ENCODE measurements at places on chromosomes 12 and 14.

DNA sequence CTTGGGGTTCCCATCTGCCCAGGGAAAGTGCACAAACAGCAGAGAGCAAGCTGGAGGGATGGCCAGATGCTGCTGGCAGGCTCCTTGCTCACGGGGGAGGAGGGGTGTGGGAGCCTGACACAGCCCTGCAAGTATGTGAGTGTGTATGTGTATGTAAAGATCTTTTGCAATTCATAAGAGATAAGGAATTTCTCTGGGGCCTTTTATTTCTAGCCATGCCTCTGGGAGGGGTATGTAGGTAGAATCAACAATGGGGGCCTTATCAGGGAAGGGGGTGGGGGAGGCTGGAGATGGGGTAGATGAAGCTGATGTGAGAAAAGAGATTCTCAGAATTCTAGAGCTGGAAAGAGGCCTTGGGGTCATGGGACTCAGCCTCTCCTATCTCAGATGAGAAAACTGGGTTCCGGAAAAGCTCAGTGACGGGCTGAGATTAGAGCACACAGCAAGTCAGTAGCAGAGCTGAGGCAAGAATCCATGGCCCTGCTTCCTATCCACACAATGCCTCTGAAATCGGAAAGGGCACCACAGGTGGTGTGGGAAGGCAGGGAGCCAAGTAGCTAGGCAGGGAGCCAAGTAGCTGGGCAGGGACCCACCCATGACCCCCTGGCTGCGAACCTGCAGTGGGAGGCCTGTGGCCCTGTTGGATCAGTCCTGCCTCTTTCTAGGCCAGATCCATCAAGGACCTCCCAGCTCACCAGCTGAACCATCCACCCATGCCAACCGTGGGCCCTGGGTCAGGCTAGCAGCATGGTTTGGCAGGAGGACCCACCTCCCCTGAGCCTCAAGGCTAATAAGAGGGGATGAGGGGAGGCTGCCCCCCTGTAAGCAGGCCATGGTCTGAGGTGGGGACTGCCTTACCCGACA is 54.7 kb downstream of the PLEKHG3 start:
- DNase-seq, result peak; percentile 51

GRCh38 chr14:91714805-91715204 is 17.1 kb downstream of the CATSPERB start:
- no peak for DNase-seq

DNA sequence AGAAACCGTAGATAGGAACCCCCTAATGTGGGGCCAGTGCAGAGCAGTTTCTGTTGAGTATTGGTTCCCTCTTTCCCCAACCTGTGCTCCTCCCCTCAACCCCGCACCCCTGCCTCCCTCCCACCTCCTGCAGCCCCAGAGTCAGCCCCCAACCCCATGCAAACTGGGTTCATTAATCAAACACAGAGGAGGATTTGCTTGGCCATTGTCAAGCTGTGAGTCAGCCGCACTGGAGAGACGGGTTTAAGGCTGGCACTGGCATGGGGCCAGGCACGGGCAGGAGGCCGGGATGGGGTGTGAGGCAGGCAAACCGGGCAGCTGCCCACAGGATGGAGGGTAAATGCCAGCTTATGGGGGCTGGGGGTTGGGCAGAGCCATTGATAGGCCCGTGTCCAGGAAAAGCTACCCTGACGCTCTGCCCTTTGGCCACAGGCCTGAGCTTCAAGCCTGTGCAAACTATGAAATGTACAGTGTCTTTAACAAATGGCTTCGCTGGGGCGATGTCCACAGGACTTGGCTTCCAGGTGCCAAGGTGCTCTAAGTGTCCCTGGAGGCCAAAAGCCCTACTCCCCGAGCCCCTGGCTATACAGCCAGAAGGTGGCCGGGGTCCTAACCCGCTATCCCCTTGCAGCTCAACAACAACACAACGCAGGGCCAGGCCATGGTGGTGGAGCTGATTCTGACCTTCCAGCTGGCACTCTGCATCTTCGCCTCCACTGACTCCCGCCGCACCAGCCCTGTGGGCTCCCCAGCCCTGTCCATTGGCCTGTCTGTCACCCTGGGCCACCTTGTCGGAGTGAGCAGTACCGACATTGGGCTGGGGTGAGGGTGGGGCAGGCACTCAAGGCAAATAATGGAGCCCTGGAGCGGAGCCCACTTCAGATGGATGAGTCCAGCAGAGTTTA is 1.4 kb downstream of the AQP5 start:
- peak; percentile 59 for DNase-seq

GRCh38 chr12:80017261-80017870 is 82.0 kb upstream of the OTOGL start:
- DNase-seq, result no peak

DNA sequence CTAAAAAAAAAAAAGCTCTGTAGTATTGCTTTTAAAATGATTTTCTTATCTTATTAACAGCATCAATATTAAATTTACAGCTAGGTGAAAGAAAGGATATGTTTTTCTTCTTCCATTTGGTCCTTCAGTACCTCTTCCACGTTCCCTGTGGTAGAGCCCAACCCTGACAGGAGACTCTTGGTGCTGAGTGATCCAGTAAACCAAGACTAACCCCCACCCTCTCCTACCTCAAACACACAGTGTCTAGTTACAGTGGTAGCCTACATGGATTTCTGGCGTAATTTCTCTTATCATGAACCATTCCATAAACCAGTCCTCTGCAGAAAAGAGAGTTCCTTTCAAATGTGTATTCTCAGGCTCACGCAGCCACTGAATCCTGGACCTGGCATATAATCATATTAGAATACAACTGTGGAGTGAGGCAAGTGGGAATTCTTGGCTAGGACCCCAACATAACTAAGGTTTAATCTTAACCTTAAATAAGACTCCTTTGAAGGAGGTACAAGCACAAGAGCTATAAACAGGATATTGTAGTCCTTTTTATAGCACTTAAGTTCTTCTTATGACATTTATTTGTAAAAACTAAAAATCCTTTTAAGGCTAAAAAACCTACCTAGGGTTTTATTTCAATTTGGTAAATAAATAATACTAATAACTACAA is 27.1 kb downstream of the TXNRD1 start:
- no peak for DNase-seq

DNA sequence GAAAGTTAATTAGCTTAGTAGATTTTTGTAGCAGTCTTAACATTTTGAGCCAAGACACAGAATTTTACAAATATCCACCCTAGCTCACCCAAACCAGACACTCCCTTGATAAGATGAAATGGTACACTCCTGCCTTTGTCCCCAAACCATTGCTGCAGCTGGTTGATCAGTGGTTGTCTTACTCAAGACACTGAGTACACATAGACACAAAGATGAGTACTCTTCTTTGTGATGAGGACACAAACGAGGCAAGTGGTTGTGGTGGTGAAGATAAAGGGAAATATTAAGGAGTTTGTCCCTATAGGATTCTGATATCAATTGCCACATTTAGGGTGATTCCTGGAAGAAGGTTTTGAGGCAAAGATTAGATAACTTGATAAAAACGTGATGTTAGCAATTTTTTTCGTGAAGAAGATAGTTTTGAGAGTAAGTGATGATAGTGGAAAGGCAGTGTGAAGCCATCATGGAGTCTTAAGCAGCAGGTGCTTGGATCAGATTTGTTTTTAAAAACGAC is 21.4 kb upstream of the ATP2B1 start:
- no peak for DNase-seq

DNA sequence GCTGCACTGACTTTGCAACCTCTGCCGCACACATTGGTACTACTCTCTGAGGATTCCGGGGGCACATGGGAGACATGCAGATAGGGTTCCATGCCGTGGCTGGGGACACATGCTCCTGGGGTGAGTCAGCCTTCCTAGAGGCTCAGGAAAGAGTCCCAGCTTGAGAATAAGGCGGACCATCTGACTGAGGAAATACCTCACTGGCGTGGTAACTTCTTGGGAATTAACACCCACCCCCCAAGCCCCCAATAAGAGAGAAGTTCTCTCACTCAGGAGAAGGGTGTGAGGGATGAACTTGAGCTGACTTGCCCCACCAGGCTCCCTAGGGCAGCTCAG is 23.2 kb downstream of the PLXNC1 start:
- DNase-seq, result no peak

GRCh38 chr12:105273601-105274000 is 37.6 kb upstream of the APPL2 start:
- no peak for DNase-seq

- DNase-seq, result no peak
Measured at GRCh38 chr12:131194166-131194565, 240.5 kb downstream of the ADGRD1 start.

GRCh38 chr12:105419606-105420005 is 89.1 kb downstream of the C12orf75 start:
- no peak for DNase-seq

GRCh38 chr12:44000309-44000952 is 164.6 kb downstream of the TMEM117 start:
- peak; percentile 31 for DNase-seq

DNA sequence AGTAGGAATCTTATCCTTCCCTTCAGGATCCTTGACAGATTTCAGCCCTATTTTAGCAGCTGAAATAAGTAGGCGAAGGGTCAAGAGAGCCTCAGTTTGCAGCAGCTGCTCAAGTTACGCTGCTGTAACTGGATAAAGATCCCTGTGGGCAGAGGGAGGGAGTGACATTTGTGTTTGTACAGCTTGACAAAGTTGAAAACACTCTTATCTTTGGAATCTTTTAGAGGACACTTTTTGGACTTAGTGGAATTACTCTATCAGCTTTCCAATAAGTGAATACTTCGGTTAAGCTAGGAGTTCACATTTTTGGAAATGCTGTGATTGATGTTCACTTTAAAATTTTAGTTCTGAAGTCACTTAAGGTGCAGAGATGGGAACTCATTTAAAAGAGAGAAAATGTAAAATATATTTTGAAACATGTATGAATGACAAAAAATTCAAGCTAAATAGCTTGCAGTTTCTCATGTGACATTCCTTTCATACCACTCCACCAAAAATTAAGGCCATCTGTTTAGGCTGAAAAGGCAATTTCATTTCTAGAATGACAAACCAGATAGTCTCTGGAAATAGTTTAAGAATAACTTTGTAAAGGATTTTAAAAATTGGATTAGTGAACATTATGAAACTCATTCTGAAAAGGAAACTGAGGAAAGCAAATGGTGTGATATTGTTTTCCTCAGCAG is 55.2 kb downstream of the SLC38A4 start:
- DNase-seq, result peak; percentile 16

GRCh38 chr12:56081393-56082347 is 1.7 kb downstream of the ERBB3 start:
- peak; percentile 85 for DNase-seq

DNA sequence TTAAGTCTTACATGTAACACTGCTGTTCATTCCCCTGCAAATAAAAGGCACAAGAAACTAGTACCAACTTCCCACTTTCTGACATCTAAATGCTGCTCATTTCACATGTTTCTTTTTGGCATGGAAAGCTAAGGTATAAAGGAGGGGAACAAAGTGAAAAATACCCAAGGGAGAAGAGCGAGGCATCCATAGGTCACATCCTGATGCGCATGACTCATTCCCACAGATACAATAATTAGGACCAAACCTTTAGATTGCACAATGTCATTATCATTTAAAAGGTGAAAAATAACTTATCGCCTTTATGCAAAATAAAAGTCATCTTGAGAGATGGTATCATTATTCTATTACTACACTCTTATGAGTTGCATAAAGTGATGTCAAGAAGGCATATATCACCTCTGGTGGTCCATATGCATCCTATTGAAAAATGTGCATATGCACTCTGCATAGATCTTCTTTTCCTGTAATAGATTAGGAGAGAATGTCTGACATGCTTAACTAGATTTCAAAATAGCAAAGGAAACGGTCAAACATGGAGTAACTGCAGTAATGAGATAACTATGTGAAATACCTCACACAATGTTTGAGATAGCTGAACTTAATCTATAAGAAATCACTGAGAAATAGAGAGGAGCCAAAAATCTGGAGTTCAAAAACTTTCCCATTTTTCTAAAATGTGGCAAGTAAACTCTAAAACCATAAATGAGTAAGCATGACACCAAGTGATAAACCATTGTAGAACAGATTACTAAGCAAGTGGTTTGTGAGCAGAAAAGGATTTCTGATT is 382.5 kb upstream of the TMTC1 start:
- no peak for DNase-seq
